ENCODE measurements at places on chromosomes 6 and 20.

DNA sequence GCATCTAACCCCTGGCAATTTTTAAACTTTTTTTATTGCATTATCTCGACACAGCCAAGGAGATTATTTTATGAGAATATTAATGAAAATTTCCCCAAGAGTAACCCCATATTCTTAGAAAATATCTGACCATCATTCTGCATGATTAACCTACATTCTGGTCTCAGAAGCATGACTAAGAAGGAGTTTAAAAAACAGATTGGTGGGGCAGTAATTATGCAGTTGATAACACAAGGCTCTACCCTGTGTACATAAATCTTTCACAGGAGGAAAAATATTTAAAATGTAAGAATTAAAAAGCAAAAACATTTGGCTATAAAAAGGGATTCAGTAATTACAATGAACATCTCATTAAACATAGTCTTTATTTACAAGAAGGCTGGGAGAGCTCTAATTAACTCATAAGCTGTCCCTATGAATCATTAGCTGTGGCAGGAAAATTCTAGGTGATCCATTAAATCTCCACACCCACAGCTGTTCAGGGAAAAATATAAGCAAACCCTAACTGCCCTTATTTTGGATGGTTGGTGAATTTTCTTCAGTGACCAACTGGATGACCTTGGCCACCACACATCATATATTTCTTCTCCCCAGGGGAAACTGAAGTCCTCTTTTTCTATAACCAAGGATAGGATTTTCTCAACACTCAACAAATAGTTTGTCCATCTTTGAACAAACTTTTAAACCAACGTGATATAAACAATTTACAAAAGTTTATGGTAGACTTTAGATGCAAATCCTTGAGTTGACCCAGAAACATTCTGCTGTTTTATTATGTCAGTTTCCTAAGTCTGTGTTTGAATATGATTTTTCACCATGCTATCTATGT, 59.5 kb downstream of the PDE7B start:
- no peak for DNase-seq

GRCh38 chr6:5181510-5182317, 79.0 kb downstream of the LYRM4 start:
- DNase-seq, result no peak

DNA sequence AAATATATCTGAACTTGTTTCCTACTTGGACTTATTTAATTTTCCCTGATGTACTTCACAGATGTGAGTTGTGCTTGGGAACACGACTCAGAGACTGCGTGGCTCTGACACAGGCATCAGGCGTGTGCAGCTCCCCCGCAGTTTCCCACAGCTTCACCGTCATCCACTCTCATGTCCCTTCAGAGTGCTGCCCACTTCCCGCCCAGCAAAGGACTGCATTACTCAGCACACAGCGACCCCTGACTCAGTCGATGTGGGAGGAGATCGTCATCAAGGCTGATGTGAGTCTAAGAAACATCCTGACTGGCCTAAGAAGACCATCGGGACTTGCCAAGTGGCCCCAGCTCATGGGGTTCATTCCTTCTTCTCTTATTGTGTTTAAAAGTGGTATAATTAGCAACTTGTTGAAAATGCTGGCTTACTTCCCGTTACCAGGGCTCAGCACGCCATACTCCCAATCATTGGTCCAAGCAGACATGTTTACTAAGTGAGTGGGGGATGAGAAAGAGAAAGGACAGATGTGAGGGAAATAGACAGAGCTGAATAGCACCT, 539.4 kb upstream of the JARID2 start:
- no peak for DNase-seq

DNA sequence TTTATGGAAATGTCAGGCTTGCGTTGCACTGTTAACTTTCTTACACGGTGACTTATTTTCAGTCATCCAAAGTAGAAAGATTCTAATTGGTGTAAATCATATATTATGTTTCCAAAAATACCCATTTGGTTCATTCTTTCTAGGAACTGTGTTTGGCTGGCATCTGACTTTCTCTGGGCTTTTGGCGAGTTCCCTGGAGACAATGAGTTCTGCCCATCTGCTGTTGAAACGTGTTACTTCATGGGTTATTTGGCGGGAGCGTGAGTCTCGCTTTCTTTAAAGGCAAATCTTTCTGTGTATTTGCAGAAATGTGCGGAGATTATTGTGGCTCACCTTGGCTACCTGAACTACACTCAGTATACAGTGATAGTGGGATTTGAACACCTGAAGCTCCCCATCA, 29.5 kb downstream of the TMEM181 start:
- no peak for DNase-seq

DNA sequence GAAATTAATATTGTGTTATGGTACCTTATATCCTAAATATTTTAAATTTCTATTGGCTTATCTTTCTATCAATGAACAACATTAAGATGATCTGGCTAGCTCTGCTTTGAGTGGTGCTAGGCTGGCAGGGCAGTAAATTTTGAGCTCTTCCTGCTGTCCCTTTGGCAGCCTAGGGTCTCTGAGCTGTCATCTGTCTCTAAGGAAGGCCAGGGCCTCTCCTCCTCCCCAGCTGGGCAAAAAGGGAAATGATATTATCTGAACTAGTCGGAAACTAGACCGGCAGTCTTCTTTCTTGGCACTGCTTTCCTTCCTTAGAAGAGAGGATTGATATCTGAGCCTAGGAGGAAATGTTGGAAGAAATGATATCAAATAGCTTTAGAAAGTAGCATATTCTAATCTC, 176.7 kb upstream of the BTBD3 start:
- no peak for DNase-seq

DNA sequence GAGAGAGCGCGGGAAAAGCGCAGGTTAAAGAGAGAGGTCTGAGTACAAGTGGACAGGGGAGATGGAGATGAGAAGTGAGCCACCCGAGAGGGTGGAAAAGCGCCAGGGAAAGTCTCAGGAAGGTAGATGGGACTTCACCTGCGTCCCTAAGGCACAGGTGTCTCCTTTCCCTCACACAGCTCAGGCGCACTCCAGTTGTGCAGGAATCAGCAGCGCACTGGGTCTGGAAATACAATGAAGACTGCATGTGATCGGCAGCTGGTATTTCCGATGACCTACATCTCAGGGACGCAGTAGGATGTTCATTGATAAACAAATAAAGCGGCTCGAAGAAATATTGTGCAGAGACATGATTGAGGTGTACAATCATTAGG, 432 bp upstream of the KHDRBS2 start:
- DNase-seq, result no peak

- no peak for DNase-seq
Observed at GRCh38 chr20:24453869-24454268, 15.6 kb upstream of the SYNDIG1 start.

GRCh38 chr6:40735121-40735520, 148.0 kb upstream of the LRFN2 start:
- DNase-seq, result no peak

DNA sequence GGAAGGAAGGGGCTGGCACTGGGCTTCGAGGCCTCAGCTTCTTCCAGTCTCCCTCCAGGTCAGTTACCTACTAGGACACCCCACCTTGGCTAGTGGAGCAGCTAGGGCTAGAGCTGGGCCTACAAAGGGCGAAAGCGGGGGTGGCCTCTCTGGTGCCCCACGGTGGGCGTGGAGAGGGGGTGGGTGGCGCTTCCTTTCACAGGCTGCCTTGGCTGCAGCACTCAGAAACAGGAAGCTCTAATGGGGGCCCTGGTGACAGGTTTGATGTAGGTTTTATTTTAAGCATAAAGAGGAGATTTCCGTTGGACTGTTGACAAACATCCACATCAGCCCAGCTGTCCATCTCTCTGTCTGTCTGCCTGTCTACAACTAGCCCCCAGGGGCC, 13.4 kb downstream of the FAM110A start:
- no peak for DNase-seq

- no peak for DNase-seq
Observed at GRCh38 chr6:88763160-88763559, 200.3 kb downstream of the RNGTT start.

DNA sequence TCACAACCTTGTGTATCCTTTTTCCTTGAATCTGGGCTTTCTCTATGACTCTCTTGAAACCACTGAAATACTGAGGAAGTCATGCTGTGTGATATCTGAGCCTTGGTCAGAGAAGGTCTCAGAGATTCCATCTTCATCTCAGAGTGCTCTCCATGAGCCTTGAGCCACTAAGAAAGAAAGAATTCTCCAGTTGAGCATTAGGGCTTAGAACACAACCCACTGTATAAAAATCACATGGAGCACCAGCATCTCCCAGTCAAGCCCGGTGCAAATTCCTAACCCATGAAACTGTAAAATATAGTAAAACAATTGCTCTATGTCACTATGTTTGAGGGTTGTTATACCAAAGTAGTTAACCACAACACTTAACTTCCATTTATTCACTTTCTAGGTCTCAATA, 181.4 kb downstream of the MOXD1 start:
- no peak for DNase-seq

GRCh38 chr6:138787138-138787537, 8.7 kb upstream of the ECT2L start:
- DNase-seq, result no peak

DNA sequence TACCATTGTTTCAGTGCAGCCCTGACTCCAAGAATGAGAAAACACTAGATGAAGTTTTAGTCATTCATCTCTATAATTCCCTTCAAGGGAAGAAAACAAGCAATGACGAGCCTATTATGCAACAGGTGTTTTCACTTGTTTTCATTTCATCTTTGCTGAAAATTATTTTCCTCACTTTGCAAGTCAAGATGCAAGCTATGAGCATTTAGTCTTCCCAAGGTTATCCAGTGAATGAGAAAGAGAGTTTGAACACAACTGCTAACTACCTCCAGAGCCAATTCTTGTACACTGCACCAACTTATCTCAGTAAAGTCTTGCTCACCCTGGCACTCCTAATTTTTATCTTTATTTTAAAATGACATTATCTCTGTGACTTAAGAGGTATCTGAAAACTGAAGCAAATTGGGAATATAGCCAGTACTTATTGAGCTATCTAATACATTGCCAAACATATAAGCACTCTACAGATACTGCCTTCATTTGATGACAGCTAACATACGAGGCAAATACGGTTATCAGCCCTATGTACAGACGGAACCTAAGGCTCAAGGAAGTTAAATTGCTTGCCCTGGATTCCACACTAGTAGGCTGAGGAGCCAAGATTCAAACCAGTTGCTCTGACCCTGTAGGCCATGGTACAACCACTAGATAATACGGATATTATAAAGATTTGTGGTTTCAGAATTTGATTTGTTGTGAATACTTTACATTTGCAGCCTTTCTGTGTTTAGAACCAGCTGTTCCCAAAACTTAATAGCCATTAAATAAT, 36.8 kb downstream of the MOXD1 start:
- no peak for DNase-seq

- no peak for DNase-seq
Observed at GRCh38 chr6:108364470-108364869, 69.6 kb downstream of the AFG1L start.

GRCh38 chr6:150573041-150573681, 26.5 kb upstream of the PLEKHG1 start:
- DNase-seq, result no peak

DNA sequence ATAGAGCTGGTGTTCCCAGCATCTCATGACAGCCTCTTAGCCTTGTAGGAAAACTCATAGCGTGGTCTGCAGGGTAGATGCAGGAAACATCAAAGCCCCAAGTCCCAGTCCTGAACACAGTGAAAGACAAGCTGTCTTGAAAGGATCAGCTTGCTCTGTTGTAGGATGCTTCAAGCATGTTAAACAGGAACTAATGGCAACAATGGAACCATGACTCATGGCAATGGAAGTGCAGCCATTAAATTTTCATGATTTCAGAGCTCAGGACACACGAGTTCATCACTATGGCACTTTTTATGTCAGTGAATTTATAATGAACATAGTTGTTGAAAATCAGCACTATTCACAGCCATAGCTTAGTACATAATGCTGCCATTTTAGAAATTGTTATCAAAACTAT, 367.7 kb downstream of the KIF16B start:
- no peak for DNase-seq

DNA sequence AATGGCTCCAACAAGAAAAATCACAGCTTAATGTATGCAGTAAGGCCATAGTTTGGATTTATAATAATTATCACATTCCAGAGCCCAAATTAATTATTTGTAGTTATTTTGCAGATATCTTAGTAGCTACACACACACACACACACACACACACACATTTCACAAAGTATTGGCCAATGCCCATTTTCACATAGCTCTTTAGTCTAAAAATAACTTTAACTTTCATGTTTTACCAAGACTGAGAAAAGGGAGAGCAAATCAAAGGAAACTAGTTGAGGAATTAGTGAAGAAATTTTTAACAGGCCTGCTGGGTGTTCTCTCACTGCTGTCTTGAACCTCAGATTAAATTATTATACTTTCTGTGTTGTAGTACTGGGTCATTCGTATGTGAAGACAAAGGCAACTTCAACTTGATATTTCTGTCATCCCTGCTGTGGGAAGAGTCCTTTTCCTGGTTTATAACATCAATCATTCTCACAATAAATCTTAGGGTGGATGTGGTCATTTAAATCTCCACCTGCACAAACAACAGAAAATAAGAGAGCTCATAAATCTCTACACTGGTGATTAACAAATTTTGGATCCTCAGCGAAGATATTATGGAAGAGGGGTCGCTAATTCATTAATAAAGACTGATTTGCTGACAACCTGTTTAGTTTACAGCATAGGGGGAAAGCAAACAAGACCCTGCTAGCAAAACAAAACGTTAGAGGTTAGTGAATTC, 1.6 kb upstream of the TCF21 start:
- DNase-seq, result no peak

GRCh38 chr6:110357664-110358552, at the start of gene METTL24:
METTL24 (minus strand) TSS chr6:110358349; CDS start chr6:110358272, 77 bp downstream.
- peak; percentile 69 for DNase-seq

DNA sequence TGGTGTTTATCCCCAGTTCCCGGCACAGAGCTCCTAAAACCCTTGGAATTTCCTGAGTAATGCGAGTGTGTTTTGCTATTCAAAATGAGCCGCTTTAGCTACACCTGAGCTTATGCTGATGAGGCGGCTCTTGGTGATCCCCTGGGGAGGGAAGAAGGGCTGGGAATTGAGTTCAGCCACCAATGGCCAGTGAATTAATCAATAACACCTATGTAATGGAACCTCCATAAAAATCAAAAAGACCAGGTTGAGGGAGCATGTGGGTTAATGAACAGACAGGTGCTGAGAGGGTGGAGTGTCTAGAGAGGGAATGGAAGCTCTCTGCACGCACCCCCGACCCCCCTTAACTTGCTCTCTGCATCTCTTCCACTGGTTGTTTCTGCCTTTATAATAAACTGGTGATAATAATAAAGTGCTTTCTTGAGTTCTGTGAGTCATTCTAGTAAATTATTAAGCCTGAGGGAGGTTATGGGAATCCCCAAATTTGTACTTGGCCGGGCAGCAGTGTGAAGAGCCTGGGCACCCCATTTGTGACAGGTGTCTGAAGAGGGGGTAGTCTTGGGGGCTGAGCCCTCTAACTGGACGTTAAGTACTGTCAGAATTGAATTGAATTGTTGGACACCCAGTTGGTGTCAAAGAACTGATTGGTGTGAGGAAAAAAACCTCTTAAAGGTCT, 24.6 kb upstream of the SERPINB1 start:
- no peak for DNase-seq
